ENCODE measurements at places on chromosomes 3 and 15. TPM values are rescaled to one million over a fixed set of nuclear protein-coding genes. Genes with fewer than 3 reads are reported as not detected.

GRCh38 chr3:9250236-9250635 is 790 bp upstream of the SRGAP3 start:
- DNase-seq, result no peak

- no peak for DNase-seq
Measured at GRCh38 chr3:111725706-111726105, 130.6 kb upstream of the ZBED2 start.

DNA sequence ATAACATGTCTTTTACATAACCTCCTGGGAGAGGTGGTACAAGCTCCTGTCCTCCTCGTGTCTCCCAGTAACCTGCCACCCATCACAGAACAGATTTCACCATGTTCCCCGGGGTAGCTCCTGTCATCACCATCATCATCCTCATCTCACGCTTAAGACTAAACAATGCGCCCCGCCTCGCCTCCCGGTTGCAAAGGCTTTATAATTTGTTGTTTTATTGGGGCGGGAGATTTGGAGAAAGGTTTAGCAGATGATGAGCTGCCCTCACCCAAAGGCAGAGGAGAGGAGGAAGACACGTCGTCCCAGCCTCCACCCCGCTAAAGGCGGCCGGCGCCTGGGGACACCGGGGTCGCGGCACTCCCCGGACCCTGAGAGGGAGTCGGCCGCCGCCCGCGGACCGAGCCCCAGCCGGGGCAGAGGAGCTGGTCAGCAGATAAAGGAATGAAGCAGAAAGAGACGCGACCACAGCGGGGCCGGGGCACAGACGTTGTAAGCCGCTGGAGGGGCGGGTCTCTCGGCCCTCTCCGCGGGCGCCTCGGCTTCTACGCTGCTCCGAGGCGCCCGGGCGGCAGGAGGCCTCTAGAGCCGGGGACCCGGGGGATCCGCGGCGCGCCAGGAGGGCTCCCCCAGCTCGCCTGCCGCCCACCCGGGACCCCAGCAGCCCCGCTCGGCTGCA is 589 bp downstream of the HERC1 start:
- no peak for DNase-seq

GRCh38 chr3:126113733-126114442 is 30.0 kb upstream of the SLC41A3 start:
- no peak for DNase-seq

DNA sequence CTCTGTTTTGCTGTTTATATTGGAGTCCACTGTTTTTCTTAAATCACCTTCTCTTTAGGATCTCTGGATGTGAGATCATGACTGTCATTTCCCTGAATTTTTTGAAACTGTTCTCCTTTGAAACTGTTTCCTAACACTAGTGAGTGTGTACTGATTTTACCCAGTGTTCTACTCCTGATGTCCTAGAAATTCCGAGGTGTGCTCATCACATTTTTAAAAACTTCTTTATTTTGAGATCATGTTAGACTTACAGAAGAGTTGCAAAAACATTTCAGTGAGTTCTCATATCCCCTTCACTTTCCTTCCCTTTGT is 292.6 kb downstream of the NFKBIZ start:
- DNase-seq, result no peak

DNA sequence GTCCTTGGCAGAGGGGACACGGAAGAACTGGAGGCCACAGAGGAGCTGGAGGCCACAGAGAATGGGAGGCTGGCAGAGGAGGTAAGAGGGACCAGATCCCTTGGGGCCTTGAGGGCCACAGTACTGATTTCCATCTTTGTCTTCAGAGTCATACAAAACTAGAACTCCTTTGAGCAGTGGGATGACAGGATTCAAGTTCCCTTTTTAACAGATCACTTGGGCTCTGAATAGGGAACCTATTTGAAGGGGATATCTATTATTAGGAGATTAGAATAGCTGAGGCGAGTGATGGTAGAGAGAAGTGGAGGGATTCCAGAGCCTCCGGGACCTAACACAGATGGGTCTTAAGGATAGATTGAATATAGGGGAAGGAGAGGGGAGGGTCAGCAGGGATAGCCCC is 55.7 kb downstream of the OXNAD1 start:
- no peak for DNase-seq

DNA sequence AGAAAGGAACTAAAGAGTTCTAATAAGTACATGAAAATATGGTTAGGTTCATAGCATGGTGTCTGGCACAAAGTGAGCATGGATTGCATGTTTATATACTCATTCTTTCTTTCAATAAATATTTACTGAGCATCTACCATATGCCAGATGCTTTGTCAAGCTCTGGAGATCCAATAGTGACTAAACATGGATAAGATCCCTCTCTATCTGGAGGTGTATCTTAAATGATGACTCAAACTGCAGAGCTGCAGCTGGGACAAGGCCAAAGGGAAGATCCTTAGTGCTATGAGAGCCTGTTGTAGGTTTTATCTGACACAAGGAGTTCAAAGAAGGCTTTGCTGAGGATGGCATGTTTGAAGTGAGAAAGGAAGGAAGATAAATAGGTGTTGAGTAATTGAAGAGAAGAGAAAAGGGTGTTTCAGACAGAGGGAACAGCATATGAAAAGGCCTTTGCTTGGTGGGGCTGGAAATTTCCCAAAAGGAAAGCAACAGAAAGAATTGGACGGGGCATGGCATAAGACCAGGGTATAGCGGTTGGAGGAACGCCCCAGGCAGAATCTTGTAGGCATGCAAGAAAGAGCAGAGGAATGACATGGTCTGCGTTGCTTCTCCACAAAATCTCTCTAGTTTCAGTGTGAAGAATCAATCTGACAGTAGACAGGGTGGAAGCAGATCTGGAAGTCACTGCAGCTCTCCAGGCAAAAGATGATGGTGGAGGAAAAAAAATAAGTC is 239.9 kb upstream of the LRTM1 start:
- DNase-seq, result no peak

- peak; percentile 76 for DNase-seq
Measured at GRCh38 chr15:55108858-55109518, 87.8 kb downstream of the RSL24D1 start.

DNA sequence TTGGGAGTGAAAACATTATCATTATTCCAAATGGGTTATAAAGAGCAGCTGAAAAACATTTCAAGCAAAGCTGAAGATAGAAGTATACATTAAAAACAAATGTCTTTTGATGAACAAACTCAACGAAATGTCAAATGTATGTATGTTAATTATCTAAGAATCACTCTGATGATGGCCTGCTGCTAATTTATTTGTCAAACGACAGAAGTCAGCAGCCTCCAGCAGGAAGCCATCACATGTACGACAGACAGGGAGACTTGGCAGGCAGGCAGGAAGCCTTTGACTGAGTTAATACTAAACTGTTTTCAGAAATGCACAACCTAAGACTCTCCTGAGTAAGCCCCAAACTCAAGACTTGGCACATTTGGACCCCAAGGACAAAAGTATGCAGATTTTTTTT is 491.1 kb downstream of the ZNF385D start:
- no peak for DNase-seq

GRCh38 chr15:90020021-90020735 is 19.1 kb downstream of the ZNF710 start:
- DNase-seq, result no peak

DNA sequence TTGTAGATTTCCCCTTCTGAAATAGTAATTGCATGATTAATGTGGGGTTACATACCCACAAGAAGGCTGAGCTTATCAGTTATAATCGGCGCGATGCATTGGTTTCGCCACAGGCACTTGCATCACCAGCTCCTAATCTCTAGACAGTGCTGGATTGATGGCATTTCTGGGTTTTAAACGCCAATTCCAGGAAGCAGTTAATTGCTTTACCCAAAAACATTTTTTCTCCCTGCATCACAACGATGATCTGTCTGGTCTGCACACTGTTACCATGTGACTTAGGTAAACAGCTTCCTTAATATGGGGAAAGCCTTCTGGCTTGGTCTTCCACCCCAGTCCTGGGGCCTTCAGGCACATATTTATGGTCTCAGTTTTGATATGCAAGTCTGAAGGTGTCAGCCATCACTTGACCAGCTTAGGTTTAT is 70.0 kb upstream of the HEG1 start:
- DNase-seq, result no peak

- no peak for DNase-seq
Measured at GRCh38 chr3:172189213-172189612, 149.8 kb downstream of the FNDC3B start.

GRCh38 chr3:171093462-171093861 is 66.9 kb upstream of the SLC2A2 start:
- no peak for DNase-seq

DNA sequence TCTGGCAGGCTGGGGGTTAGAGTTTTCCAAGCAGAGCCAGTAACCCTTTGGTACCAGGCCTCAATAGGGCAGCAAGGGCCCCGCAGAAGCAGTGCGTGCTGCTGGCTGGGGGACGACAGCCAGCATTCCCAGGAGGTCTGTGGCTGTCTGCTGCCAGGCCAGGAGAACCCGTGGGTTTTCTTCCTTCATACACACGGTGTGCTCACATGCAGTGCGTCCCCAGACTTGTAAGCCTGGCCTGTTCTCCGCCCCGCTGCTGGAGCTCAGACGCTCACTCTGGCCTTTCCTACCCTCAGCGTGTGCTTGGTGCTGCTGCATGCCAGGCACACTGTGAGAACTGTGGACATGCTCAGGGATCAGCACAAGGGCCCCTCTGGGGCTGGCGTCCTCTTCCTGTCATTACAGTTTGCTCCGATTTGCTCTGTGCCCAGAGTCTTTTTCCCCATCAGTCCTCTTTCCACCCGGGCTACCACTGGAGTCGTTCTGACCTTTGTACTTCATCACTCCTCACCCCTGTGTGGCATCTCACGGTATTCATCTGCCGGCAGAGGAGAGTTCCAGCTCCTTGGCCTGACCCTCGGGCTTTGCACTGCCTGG is 149.5 kb downstream of the DNAJB8 start:
- no peak for DNase-seq

- DNase-seq, result no peak
Measured at GRCh38 chr15:58748040-58748851, 1.3 kb downstream of the ADAM10 start.

DNA sequence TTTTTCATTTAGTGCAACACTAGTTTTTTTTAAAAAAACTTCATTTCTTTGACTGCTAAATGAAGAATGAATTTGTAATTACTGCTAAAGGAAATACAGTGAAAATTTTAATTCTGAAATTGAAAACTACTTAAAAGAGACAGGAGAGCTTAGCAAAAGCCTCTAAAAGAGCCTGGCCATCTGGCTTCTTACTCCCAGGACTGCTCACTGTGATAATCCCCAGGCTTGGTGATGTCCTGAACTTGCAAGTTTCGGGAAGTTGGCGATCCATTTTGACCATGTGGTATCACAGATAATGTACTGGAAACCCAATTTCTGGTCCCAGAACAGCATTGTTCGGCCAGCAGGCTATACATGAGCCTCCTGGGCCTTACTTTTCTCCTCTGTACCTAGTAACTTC is 292.1 kb downstream of the FGF12 start:
- no peak for DNase-seq

GRCh38 chr3:158711886-158712285 is 20.4 kb downstream of the RARRES1 start:
- DNase-seq, result no peak

DNA sequence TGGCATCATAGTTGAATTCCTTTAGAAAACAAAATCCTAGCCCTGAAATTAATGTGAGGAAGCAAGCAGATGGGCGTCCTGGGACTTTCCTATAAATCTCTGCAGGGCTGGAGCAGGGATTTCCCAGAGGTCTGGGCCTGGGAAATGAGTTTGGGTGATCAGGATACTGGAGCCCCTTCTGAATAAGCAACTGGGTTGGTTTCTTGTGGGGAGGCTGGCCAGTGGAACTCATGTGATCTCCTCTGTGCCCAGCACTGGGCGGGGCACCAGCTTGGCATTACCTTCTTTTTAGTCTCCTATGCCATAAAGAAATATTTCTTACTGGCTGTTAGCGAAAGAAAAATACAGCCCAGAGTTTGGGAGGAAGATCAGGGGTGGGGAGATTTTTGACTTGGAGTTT is 1.7 kb downstream of the THSD4 start:
- DNase-seq, result no peak

GRCh38 chr3:46946416-46946815 is 30.1 kb downstream of the CCDC12 start:
- no peak for DNase-seq

DNA sequence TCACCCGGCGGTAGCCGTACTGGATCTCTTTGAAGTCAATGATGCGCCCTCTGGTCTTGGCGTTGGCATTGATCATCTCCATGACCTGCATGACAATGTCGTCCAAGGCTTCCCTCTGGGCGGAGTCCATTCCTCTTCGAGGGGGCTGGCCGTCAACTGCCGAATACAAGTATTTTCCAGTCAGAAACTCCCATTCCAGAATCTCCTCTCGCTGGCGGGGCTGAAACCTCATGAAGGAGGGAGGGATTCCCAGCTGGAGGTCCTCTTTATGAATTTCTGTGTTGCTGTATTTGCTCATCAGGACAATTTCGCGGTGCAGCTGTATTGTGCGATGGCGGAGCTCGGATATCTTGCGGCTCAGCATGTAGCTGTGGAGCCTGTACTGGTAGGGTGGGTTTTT is 73.4 kb downstream of the CHSY1 start:
- no peak for DNase-seq

GRCh38 chr3:46759239-46760167 is 41.8 kb upstream of the PRSS50 start:
- DNase-seq, result no peak

GRCh38 chr3:186365202-186365974 is 3.4 kb upstream of the DGKG start:
- DNase-seq, result peak; percentile 59

- DNase-seq, result no peak
Measured at GRCh38 chr3:76134166-76134565, 348.8 kb upstream of the ZNF717 start.

DNA sequence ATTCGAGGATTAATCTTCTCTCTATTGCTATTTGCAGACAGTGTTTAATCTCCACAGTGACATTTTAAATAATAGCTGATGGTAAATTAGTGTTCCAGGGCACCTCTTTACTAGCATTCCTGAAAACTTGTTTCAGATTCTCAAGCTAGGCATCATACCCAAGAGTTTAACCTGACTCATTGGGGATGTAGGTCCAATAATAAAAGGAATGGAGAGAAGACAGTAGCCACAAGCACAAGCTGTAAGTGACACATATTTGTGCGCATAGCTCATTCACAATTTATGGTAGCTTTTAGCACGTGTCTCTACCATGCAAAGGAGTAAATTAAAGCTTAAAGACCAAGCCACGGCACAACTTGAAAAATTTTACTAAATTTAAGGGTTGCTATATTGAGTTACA is 171.3 kb upstream of the FAM3D start:
- no peak for DNase-seq

DNA sequence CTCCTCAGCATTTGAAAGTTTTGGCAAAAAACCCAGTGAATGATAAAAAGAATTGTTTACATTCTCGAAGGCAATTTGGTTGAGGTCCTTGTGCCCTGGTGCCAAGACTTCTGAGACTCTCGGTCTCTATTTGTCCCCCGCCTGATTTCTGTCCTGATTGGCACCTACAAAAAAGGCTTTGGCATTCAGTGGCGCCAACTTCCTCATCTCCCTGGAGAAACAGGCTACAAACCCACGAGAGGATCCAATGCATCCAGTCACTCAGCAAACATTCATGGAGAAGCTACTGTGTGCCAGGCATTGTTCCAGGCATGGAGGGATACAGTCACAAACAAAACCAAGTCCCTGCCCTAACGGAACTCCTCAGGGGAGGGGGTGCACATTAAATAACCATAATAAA is 42.7 kb downstream of the HES1 start:
- no peak for DNase-seq

- DNase-seq, result peak; percentile 81
Measured at GRCh38 chr15:77083381-77084160, 12.7 kb upstream of the TSPAN3 start.

GRCh38 chr3:72490688-72491435 is 357.4 kb downstream of the SHQ1 start:
- DNase-seq, result no peak

SLC26A6 gene
- 10.1 TPM for total RNA-seq

STRIT1 gene
- total RNA-seq, result not detected

PAK6 gene
- 32.5 TPM for total RNA-seq

COL6A5 gene
- not detected for total RNA-seq

CAMKV gene
- total RNA-seq, result not detected
